ENCODE measurements at places on chromosomes 16 and 17. TPM values are rescaled to one million over a fixed set of nuclear protein-coding genes. Genes with fewer than 3 reads are reported as not detected.
A peak's percentile ranks its signal among the peaks of the same experiment; 100 is the strongest.

The EFCAB5 gene
- total RNA-seq = 0.78 TPM

The TBC1D3H gene
- not detected for total RNA-seq

The CDC6 gene
- 0.32 TPM for total RNA-seq

The CBX8 gene
- total RNA-seq = 2.1 TPM

The DUXB gene
- total RNA-seq = not detected

DNA sequence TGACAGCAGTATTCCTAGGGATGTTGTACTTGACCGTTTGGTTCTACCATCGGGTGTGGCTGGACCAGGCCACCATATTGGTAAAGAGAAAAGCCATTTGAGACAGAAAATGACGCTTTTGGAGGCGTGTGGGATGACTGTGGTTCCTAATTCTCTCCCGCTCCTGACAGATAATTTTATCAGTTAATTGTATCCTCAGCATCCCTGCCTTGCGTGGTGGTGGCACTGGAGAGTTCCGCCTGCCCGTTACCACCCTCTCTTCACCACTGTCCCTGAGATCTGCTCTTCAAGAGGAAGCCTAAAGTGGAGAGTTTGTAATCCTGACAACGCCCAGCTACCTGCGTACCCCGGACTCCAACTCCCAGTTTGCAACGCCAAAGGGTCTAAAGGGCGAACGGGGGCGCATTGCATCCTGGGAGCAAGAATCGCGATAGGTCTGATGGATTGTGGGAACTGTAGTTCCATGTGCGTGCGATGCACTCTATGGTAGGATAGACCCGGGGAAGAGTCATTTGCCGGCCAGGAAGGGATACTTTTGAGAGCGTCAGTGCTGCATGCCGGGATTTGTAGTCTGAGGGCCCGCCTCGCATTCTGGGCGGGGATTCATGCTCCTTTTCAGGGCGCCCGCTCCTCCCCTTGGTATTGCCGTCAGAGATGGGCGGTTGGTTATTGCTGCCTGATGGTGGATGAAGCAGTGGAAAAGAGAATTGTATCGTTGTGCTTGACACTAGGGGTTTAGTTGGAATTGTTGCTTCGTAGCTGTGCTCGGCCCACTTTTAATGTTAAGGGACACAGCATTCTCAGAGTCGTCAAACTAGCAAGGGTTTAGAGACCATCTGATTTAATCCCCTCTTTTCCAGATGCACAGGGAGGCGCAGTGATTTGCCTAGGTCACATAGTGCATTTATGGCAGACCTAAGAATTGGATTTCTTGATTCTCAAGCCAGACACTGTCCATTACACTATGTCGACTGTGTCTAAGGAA is 965 bp upstream of the PHF12 start:
- peak; percentile 99 for DNase-seq

DNA sequence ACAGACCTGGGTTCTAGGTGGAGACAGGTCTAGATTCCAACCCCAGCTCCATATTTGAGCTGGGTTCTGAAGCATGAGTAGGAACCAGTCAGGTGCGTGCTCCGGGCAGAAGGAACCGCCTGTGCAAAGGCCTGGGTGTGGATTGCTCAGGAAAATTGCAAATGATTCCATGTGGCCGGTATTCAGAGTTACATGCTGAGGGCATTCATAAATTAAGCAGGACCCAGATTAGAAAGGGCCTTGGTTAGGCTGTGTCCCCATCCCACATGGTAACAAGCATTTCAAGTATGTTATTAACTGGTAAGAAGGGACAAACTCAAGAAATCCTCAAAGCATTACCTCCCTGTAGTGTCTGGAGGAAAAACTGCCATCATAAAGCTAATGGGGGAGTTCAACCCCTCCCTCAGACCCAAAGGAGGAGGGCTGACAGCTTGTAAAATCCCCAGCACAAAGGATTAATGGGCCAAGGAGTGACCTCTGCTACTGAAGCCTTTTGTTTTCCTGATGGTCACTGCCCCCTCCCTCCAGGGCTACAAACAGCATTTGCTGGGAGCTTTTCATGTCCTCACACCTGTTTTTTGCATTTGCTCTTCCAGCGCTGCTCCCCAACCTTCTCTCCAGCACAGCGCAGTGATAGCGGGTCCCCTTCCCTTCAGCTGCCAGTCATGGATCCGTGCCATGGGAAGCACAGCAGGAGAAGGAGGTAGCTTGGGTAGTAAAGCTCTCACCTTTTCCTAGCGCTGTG is 218.0 kb downstream of the C16orf95 start:
- DNase-seq = no peak

GRCh38 chr17:2214929-2215615 is 88.5 kb downstream of the SMG6 start:
- DNase-seq = no peak

DNA sequence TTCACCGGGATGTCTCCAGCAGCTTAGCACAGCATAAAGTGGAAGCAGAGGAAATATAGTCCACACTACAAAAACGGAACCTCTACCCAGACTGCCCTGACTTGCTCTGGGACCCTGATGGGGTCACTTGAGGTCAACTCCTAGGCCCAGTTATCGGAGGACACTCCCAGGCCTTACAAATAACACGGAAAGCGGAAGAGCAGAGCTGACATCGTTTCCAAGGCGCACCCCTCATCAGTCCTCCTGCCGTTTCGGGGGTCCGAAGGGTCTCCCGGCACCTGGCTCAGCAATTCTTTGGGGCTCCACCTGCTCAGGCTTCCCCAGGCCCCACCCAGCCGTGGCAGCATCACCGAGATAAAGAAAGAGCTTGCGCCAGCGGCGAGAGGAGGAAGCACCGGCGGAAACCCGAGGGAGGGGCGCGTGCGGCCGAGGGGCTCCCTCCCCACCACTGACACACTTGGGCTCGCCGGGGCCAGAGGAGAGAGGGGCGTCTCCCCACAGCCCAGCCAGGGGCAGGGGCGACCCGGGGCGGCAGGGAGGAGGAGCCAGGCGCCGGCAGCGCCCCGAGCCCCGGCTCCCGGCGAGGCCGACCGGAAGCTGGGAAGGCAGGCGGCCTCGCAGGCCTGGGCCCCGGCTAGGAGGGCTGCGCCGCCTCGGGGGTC is 727 bp downstream of the CORO7 start:
- DNase-seq = no peak

DNA sequence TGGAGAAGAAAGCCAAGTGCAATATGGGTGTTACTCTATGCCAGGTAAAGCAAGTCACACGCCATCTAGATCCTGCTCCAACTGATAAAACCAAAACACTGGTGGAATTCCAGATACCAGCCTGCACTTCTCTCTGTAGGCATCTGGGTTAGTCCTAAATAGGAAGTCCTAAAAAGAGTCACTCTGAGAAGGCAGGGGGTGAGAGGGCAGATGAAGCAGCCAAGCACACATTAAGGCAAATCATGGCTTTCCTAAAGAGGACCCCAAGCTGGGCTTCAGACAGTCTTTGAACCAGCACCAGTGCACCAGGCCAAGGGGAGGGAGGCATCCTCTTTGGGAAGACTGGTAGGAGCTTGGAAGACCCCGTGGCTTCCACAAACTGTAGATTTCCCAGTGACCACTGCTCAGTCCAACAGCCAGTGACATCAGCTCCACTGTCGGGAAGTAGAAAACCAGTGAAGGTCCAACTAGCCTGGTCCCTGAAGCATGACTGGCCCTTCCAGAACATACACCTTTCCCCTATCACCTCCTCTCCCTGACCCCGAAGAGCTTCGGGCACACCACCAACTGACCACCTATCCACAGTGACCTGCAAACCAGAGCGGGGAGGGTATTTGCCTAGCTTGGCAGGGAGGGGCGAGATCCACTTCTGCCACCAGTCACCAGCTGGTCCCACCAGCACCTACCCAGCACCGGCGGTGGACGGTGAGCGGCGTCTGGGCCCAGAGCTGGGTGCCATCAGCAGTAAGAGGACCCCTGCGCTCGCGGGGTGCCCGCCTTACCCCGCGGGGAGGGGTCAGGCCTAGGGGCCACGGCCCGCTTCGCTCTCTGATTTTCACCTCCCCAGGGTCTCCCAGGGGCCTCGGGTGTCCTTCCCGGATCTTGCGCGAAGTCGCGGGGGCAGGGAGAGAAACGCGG is 1.0 kb downstream of the LITAF start:
- DNase-seq = no peak

- no peak for DNase-seq
Observed at GRCh38 chr16:11032922-11033291, 88.5 kb downstream of the CLEC16A start.

- DNase-seq = no peak
Observed at GRCh38 chr17:66474806-66475497, 172.5 kb downstream of the PRKCA start.

- DNase-seq = no peak
Observed at GRCh38 chr17:59753522-59754467, 46.3 kb downstream of the VMP1 start.

- DNase-seq = no peak
Observed at GRCh38 chr16:86809458-86809955, 231.2 kb downstream of the FOXL1 start.

DNA sequence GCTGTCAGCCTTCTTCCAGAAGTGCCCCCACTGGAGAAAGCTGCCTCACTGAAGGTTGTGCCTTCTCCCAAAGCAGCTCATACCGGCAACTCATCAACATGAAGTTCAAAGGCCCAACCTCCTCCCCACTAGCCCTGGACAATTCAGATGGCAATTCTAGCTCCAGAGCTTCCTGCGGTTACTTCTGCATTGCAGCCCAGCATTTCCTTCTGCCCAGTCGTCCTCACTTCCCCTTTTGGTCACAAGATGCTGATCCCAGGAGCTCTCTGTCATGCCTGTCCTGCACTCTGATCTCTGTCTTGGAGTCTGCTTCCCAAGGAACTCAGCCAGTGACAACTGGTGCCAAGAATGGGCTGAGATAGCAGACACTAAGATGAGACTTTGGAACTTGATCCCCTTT is 178.2 kb upstream of the SOX9 start:
- no peak for DNase-seq

DNA sequence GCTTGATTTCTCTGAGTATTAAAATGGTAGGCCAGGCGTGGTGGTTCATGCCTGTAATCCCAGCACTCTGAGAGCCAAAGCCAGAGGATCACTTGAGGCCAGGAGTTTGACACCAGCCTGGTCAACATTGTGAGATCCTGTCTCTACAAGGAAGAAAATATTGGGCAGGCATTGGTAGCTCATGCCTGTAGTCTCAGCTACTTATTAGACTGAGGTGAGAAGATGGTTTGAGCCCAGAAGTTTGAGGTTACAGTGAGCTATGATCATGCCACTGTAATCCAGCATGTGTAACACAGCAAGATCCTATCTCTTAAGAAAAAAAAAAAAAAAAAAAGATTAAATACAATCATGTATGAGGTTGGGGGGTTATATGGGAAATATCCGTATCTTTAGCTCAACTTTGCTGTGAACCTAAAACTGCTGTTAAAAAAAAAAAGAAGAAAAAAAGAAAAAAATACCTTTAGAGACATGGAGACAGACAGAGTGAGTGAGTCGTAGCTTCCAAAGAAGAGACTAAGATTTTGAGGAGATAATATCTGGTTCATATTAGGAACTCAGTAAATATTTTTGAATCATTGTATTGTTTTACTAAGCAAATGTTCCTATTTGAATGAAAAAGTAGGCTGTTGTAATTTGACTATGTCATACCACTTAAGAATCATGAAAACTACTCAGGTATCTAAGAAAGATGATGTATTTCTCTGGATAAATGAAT is 325.7 kb upstream of the TBX2 start:
- DNase-seq = no peak

DNA sequence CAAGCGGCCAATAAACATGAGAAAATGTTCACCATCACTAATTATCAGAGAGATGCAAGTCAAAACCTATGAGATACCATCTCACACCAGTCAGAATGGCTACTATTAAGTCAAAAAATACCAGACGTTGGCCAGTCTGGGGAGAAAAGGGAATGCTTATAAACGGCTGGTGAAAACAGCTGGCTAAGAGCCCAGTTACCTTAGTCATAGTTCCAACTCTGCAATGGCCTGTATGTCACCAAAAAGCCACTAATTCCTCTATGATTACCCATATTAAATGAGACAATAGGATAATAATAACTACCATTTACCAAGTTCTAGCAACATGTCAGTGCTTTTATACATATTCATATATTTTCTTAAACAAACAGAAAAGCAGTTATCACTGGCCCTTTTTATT is 42.9 kb upstream of the CDRT4 start:
- DNase-seq = no peak

DNA sequence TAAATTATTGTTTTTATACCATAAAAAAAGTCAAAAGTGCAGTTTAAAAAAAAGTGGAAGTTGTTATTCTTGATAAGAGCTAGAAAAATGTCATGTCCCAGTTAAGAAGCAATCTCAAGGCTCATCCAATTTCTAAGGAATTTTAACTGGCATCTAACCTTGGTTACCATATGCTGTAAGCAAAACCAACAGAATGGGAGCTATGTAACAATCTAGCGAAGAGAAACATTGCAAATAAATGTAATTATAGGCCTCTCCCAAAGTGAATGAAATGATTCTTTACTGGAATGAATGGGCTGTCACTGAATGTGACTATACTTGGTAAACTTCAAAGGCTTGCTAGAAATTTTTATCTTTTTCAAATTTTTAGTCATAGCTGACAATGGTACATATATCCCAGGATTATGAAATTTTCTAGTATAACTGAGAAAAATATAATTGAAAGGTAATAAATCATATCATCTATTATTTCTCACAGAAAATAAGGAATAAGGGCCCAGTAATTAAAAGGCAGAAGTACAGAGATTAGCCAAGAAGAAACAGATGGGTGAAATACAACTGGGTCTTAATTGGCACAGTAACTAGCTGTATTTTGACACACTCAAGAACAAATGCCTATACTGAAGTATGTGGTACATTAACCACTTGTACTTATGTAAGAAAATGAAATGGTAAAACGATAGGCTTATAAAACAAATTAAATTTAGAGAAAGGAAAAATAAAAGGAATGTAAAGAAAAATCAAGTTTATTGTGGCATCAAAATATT is 61.5 kb downstream of the NETO2 start:
- no peak for DNase-seq

DNA sequence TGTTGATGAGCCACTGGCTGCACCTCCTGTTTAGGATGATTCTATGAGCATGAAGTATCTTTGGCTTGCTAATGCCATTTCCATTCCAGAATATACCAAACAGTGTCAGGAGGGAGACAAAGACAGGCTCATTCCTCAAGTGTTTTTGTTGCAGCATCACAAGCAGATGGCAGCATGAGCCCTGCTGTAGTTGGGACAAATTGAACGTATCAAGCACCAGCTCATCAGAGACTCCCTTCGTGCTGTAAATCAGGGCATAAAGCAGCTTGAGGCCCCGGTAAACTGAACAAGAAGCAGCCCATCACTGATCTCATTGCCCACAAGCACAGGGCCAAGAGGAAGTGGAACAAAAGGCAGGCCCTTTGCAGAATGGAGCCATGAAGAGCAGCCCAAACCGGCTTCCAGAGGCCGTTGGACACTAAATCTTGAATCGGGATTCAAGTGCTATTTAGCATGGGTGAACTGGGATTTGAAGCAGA is 45.9 kb upstream of the HS3ST3A1 start:
- DNase-seq = no peak

- DNase-seq = no peak
Observed at GRCh38 chr17:67983383-67983688, 12.9 kb downstream of the C17orf58 start.

Data from esophagus muscularis mucosa (tissue), 4 donors.